ENCODE measurements at places on chromosomes 5 and 9.

- peak; percentile 35 for DNase-seq
Measured at GRCh38 chr9:135131488-135131887, 44.0 kb downstream of the OLFM1 start.

GRCh38 chr5:177438468-177438867 is 8.1 kb upstream of the PRR7 start:
- no peak for DNase-seq

DNA sequence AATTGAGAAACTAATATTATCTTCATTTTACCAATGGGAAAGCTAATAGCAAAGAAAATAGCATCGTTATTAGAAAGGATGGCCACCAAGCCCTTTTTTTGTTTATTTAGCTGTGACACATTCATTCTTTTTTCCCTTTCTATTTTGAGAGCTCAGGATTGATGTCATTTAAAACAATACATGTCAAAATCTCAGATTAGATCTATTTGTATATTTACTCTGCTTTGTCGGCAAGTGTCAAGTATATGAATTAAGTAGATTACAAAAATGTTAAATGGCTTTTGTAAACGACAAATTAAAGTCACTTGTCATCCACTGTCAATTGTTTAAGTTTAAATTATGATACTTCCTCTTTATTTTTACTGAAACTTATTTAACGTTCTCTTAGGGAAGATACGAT is 118.9 kb downstream of the PAM start:
- DNase-seq = peak; percentile 23

GRCh38 chr5:40511801-40512200 is 167.9 kb upstream of the PTGER4 start:
- no peak for DNase-seq

DNA sequence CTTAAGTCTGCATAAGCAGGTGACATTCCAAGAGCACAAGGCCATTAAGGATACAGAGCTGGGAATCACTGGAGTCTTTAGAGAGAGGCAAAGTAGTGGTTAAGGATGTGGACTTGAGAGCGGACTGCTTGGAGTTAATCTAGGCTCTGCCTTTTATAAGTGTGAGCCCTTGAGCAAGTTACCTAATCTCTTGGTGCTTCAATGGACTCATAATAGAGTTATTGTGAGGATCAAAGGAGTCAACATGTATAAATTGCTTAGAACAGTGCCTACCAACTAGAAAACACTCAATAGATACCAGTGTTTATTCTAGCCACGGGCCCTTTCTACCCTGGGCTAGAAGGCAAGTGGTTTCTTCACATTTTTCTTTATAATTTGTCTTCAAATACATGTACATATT is 819.4 kb downstream of the NR2F1-AS1 start:
- no peak for DNase-seq

DNA sequence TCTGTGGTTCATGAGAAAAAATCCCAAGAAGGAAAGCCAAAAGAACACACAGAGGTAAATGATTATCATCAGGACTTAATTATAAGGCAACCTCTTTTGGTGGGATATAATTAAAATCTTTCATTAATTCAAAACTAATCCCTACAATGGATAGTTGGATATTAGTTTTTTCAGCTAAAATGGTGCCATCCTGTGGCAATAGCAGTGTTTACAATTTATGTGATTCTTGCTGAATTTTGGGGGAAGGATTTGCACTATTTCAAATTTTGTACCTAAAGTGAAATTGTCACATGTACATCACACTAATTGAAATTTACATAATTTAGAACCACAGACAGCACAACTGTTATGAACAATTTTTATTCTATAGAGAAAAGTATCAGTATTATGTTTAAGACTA is 67.0 kb downstream of the CAST start:
- DNase-seq = no peak

DNA sequence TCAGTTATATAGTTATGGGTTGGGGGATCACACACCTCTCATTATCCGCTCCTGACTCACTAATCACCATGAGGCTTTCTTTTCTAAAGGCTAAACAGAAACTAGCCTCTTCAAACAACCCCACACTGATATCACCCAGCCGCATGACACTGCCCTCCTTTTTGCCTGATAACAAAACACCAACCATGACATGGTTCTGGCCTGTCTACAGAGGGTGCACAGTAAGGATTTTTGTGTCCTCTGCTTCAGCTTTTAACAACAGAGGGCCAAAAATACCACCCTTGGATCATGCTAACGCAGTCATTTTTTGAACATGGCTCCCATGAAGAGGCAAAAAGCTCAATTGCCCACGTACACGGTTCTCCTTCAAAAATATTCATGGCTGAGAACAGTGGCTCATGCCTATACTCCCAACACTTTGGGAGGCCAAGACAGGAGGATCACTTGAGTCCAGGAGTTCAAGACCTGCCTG is 4.0 kb downstream of the CMBL start:
- DNase-seq = no peak

DNA sequence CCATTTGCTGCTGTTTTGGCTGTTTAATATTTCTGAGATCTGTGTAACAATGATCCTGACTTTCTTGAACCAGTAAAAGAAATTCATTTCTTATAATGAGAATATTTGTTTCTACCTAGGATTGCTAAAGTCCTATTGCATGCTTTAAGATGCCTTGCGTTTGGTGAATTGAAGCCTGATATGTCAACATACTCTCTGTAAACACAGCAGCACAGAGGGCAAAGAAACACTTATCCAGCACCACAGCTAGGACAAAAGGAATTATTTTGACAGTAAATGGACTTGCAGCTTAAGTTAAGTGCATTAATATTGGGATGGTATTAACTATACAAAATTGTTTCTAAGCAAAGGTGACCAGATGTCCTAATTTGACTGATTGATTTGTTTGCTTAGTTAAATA is 2031.2 kb upstream of the CDH6 start:
- no peak for DNase-seq

DNA sequence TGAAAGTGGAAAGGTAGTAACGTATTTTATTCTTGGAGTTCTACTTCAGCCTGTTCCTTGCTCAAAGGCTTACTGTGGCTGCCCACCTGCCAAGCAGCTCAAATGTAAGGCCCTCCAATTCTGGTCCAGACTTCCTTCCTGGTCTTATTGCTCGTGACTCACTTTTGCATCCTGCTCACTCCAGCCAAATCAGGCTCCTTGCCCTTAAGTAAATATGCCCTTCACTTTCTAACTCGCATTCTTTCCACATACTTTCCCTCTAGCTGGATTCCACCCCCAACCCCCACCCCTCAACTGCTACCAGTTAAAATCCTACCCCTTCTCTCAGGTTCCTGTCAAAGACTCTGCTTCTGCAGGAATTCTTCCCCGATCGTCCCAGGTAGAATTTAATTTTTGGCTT is 96.6 kb downstream of the GALNT10 start:
- DNase-seq = peak; percentile 34

DNA sequence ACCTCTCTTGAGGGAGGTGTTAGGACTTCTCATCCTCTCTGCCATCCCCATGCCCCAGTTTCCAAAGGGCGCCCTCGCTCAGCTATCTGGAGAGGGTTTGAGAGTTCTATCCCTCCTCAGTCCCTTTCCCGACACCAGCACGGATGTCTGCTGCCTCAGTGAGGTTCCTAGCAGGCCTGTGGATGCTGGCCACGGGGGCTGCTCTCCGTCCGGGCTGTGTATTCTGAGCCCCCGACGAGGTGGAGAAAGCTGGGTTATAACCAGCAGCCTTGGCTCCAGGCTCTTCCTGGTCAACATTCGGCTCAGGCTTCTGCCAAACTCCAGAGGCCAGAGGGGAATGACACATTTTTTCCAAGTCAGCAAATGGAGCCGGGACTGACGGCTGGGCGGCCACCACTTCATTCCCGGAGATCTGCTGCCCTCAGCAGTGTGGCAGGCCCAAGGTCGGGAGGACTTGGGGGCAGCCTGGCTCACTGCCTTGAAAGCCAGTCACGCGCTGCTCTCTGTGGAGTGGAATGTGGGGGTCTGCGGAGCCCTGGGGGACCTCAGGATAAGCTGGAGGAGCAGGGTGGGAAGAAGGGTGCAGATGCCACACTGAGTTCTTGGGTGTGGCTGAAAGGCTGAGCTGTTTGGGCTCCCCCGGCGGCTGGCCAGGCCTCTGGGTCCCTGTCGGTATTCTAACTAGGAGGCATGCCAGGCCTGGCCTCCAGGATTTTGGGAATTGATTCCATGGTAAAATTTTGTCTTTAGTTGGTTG is 27.4 kb downstream of the PTPA start:
- peak; percentile 85 for DNase-seq

DNA sequence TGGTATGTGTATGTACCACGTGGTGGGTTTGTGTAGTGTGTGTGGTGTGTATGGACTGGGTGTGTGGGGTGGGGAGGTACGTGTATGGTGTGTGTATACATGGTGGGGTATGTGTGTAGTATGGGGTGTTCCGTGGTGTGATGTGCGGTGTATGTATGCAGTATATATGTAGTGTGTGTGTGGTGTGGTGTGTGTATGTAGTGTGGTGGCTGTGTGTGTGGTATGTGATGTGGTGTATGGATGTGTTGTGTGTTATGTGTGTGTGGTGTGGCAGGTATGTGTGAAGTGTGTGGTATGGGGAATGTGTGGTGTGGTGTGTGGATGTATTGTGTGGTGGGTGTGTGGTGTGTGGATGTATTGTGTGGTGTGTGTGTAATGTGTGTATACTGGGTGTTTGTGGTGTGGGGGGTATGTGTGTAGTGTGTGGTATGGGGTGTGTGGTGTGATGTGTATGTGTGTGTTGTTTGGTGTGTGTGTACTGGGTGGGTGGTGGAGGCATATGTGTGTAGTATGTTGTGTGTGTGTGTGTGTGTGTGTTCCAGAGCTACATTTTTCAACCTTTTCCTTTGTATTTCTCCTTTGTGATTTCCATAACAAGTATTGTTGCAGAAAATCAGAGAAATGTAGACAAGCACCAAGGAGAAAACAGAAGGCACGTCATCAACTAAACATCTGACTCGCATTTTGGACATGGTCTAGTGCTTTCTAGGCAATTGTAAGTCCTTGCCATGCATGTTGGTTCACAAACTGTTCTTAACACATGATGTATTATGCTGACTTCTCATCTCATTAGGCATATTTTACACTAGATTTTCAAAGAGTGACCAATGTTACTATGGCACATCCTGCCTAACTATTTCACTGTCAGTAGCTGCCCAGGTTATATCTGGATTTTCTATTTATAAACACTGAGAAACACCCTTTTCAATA is 13.2 kb downstream of the SEMA4D start:
- DNase-seq = no peak

GRCh38 chr5:125550274-125550673 is 803.8 kb upstream of the ZNF608 start:
- peak; percentile 87 for DNase-seq

DNA sequence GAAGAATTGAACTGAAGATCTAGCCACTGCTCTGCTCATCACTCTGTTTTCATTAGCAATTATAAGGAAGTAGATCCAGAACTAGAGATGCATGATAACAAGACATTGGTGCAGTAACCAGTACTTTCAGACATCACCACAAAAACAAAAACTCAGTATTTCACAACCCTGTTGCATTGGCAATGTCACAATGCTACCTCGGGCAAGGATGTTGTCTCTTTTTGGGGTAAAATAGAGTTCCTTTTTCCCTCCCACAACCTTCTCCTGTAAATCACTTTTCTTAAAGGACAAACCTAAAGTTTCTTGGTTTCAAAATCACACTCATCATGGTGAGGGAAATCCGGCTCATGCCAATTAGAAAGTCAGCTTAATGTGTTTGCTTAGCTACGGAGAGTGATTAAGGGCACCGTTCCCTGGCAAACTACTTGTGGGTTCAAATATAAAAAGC is 420.1 kb upstream of the MEF2C start:
- no peak for DNase-seq
